ENCODE measurements at places on chromosomes 3 and 15.

GRCh38 chr3:179027326-179027900 is 44.2 kb downstream of the ZMAT3 start:
- no peak for DNase-seq

DNA sequence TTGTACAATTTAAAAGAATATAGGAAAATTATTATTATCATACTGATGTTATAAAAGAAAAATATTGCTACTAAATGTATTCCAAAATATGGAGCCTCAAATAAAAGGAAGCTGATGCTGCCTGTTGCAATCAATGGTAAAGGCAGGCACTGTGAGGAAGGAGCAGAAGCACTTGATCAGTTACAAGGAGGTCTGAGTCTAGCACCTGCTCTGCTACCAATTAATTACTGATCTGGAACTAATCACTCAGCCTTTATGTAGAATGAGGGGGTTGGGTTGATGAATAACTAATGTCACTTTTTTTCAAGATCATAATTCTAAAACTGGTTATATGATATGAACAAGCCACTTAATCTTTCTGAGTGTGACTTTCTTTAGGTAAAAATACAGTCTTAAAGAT is 5.5 kb downstream of the ADGRG7 start:
- DNase-seq = no peak

DNA sequence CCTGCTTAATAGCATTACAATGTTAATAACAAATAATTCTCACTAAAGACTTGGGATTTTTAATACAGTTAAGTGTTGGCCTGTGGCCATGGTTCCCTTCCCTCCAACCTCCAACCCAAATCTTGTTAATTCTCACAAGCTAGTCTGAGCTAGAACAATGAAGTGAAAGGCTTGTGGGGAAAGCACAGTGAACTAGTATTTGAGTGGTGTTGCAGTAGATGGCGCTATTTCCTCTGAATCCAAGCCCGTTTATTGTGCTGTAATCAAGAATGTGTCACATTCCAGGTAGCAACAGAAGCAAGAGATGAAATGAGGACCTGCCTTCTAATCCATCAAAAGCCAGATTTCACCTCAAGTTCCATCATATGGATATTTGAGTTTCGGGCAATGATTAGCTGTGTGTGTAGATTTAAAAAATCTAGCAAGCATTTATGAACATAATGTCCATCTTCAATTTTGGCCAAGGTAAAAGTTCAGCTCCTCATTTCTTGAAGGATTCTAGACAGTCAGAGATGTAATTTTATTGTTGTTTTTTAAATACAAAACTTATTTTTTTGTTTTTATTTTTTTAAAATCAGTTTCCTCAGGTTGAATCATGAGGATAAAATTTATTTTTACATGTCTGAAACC is 160.7 kb downstream of the SQOR start:
- DNase-seq = no peak

- no peak for DNase-seq
These were observed 50.4 kb upstream of the DCLK3 start for GRCh38 chr3:36814776-36815175.

GRCh38 chr3:65961733-65962132 is 77.0 kb downstream of the MAGI1 start:
- DNase-seq = no peak

DNA sequence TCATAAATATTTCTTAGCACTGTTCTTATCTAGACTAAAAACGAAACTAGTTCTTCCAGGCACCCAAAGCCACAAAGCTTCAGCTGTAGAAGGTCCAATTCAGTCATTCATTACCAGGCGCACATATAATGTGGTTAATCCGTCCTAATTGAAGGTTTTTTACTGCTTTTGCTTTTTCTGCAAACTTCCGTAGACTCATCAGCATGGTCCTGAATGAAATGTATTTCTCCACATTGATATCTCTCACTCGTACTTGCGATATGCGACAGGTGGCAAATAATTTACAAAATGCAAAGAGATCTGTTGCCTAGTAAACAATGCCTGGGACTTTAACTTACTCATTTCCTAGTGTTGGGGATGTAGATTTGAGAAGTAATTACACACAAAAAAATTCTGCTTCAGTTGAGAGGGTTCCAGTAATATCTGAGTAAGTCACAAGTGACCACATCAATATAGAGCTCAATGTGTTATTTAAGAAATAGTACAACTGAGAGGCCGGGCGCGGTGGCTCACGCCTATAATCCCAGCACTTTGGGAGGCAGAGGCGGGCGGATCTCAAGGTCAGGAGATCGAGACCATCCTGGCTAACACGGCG is 75.0 kb upstream of the MBNL1 start:
- DNase-seq = no peak

DNA sequence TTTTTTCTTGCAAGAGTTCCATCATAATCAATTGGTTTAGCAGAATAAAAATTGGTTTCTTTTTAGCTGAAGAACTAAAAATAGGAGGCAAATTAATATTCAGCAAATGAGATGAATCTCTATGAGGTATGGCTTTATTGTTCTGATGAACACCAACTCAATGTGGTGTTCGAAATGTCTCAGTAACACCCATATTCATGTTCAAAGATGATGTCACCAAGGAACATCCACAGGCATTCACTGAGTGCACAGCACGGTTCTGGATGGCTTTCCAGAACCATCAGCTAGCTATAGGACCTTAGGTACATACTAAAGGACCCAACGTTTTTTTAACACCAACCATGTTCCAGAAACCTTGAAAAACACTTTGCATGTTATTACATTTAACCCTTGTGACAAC is 42.7 kb downstream of the CCNL1 start:
- no peak for DNase-seq

DNA sequence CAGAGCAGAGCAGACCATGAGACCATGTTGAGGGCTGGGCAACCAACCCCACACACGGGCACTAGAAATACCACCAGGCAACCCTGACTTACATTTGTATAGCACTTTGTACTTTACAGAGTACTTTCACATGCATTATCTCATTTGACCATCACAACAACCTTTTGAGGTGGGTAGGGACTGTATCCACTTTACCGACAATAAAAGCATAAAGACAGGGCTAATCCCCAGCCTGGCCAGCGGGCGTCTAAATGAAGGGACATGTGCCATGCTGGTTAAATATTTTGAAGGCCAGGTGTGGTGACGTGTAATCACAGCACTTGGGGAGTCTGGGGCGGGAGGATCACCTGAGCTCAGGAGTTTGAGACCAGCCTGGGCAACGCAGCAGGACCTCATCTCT is 23.6 kb downstream of the RASGRP1 start:
- no peak for DNase-seq

DNA sequence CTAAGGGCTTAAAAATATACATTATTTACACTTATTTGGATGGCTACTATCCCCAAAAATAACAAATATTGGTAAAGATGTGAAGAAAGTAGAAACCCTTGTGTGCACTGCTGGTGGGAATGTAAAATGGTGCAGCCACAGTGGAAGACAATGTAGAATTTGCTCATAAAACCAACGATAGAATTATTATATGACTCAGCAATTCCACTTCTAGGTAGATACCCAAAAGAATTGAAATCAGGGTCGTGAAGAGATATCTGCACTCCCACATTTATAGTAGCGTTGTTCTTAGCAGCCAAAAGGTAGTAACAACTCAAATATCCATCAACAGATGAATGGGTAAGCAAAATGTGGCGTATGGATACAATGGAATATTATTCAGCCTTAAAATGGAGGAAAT is 181.6 kb upstream of the UBE3A start:
- no peak for DNase-seq

- DNase-seq = no peak
These were observed 265.5 kb upstream of the ATP10A start for GRCh38 chr15:26128611-26129140.

- DNase-seq = no peak
These were observed at the start of gene CAMK2N2 for GRCh38 chr3:184261270-184261853. CAMK2N2 (minus strand) TSS chr3:184261553; CDS start chr3:184261285, 268 bp downstream.

DNA sequence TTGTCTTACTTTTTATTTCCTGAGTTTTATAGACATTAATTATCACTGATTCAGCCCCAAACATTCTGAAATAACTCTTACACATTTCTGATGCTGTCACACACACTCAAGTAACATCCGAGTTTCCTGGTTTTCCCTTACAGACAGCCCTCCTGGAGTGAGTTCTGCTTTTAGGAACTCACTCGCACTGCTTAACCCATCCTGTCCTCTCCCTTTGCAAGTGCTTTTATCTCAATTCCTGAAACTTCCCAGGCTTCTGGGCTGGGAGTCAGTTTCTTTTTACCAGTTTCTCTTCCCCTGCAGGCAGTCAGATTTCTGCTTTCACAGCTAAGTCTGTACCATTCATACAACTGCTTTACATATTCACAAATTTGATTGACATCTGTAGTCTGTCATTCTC is 15.6 kb upstream of the SH3GL3 start:
- no peak for DNase-seq

- DNase-seq = no peak
These were observed 26.7 kb downstream of the SLC12A8 start for GRCh38 chr3:125185805-125186204.

DNA sequence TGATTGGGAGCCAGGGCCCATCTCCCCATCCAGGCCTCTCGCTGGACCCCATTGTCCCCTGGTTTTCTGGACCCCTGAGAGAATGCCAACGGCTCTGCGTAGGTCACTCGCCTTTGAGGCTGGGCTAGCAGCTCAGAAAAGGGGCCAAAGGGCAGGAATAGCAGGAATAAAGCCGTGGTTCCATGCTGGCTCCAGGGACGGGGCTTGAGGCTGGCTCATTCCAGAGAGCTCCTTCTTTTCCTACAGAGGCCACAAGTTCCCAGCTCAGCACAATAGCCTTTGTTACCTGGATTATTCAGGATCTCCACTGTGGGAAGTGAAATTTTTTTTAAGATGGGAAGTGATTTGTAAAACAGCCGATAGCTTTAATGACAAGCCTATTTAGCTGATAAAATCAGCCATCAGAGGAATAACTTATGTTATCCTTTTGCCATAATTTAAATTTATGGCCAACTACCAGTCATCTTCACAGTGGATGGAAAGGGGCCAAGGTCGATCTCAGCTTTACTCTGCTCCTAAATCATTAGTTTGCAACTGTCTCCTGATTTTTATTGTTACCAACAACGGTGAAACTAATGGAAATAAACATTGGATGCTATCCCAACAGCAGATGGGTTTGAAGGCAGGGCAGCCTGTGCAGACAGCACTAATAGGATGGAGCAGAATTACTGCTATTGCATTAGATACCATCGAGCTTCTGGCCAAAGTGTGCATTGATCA is 124.3 kb downstream of the TMEM266 start:
- no peak for DNase-seq

DNA sequence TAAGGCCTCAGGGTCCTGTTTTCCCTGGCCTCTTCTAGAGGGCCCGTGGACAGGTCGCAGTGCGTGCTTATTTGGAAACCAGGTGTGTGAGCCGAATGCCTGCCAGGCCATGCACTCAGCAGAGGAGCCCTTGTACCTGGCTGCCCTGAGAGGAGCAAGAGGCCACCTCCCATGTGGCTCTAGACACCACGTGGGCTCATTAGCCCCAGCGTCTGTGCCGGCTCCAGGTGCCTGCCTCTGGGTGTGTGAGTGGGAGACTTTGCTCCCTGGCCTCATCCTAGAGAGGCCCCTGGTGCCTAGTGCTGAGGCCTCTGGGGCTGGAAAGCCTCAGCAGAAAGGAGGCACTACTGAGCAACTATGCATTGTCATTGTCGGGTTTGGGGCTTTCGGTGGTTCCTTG is 50.4 kb downstream of the KLF13 start:
- DNase-seq = no peak

DNA sequence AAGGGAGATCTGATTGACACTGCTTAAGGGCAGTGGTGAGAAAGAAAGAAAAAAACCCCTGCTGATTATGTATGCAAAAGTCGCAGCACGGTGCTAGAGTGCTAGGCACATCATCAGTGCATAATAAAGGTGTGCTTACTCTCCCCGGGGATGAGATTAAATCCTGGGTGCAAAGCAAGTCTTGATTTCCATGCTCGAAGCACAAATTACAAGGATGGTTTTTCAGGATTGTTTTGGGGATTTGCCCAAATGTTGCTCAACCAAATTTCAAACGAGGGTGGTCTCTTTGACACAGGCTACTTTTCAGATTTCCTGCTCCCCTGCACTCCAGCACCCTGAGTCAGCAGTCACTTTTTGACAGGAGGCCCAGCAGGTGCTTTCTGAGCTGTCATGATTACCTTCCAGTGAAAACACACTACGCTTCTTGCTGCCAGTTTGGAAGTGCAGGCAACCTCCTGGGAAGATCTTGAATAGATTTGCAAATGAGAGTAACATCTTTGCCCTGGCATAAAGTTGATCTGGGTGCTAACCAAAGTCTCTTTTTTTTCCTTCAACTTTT is 167.5 kb upstream of the TRIM42 start:
- no peak for DNase-seq

DNA sequence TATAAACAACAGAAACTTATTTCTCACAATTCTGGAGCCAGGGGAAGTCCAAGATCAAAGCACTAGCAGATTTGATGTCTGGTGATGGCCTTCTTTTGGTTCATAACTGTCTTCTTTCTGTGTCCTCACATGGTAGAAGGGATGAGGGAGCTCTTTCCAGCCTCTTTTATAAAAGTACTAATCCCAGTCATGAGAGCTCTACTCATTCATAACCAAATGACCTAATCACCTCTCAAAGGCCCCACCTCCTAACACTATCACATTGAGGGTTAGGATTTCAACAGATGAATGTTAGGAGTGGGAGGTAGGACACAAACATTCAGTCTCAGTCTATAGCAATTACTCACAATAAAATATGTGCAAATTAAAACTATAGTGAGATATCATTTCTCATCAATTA is 50.1 kb upstream of the UBE2E2 start:
- no peak for DNase-seq

DNA sequence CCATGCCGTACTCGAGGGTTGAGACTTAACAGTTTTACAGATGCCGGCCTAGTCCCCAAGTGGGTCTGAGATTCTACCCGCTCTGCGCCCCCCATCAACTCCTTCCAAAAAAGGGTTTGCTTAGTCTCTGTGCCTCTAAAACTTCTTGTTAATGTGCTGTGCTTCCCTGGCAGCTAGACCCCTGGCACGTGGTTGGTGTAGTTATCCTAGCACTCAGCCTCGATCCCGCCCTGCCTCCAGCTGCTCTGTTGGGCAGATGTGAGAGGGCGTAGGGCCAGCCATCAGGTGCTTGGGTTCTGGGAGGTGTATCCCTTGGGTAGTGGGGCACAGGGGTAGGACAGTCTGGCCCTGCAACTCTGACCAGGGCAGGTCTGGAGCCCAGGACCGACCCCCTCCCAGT is 79.5 kb downstream of the FBLN2 start:
- DNase-seq = no peak

GRCh38 chr3:145673838-145674237 is 487.1 kb downstream of the PLOD2 start:
- no peak for DNase-seq

DNA sequence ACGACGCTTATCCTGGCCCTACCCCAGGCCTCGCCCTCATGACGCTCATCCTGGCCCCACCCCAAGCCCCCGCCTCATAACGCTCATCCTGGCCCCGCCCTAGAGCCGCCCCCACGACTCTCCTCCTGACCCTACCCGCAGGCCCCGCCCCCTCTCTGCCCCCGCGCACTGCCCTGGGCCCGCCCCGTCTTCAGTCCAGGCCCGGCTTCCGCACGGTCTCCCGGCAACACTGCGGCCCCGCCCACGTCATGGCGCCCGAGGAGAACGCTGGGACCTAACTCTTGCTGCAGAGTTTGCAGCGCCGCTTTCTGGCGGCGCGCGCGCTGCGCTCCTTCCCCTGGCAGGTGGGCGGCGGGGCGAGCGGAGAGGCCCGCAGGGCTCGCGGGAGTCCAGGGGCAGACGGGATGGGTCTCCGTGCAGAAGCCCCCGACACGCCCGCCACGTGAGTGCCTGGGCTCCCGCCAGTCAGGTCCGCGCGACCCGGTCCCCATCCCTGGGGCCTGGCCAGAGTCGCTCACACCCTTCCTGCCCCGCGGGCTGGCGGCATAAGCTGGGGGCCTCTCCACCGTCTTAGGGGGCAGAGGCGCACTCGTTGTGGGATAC is 52.5 kb upstream of the ROPN1B start:
- DNase-seq = peak; percentile 99

All from esophagus squamous epithelium (tissue), 5 donors.